ENCODE measurements at places on chromosomes 6 and 20.

DNA sequence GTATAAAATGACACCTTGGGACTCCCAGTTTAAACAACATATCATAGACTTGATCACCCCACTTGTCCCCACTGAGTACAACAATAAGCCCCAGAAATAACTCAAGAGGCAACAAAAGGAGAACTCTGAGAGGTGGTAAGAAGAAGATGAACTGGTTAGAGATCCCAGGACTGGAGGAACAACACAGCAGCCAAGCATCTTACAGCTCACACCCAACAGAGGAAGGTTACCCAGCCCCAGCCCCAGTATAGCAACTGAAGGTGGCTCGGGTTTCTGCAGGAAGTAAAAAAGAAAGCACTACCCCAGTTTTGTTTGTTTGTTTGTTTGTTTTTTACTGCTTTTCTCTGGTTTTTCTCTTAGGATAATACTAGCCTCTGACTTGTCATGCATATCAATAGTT lies 17.1 kb upstream of the TGM6 start:
- no peak for DNase-seq

DNA sequence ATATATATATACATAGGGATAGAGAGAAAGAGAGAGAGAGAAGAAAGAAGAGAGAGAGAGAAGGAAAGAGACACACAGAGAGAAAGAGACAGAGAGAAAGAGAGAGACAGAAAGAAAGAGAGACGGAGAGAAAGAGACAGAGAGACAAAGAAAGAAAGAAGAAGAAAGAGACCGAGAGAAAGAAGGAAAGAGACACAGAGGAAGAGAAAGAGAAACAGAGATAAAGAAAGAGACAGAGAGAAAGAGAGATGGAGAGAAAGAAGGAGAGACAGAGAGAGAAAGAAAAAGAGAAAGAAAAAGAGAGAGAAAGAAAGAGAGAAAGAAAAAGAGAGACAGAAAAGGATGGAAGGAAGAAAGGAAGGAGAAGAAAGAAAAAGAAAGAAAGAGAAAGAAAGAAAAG lies 46.9 kb upstream of the TASP1 start:
- no peak for DNase-seq

GRCh38 chr6:33112148-33112547 lies 36.4 kb downstream of the HLA-DPB1 start:
- DNase-seq: no peak

GRCh38 chr6:53654745-53655240 lies 10.8 kb downstream of the KLHL31 start:
- no peak for DNase-seq

- no peak for DNase-seq
These were observed 10.4 kb upstream of the KCNK5 start for GRCh38 chr6:39239527-39240154.

GRCh38 chr6:125812394-125813292 lies 21.9 kb downstream of the NCOA7 start:
- no peak for DNase-seq

DNA sequence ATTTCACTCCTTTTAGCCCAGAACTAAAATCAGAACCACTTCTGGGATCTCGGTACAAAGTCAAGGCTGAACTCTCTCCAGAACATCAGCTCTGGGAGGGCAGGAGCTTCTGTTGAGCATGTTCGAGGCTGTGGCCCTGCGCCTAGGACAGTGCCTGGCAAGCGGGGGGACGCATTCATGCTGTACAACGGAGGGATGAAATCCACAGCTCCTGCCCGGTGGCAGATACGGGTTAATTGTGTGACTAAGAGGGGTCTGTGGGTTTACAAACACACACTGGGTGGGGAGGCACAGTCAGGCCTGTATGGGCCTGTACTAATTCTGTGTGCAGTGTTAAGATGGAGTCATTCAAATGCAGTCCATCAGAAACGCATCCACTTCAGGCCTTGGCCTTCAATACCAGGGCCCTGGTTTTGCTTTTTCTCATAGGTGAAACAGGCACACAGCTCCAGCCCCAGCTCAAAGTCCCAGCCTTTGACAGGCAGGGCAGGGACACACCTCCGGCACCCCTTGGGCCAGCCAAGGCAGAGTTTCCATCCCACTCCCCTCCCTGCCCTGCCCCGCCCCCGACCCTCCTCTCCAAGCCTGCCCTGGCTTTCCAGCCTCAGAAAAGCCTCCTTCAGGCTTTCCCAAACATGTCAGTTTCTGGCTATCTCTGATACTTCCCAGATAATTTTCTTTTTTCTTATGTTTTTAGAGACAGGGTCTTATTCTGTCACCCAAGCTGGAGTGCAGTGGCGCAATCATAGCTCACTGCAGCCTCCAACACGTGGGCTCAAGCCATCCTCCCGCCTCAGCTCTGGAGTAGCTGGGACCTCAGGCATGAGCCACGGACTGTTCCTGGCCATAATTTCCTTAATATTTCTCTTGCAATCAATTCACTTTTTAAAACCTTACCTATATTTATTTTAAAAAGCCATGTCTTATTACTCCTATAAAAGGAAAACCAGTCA lies 109.8 kb downstream of the SULF2 start:
- no peak for DNase-seq

- DNase-seq: no peak
These were observed 1.3 kb upstream of the UTRN start for GRCh38 chr6:144283646-144284477.

DNA sequence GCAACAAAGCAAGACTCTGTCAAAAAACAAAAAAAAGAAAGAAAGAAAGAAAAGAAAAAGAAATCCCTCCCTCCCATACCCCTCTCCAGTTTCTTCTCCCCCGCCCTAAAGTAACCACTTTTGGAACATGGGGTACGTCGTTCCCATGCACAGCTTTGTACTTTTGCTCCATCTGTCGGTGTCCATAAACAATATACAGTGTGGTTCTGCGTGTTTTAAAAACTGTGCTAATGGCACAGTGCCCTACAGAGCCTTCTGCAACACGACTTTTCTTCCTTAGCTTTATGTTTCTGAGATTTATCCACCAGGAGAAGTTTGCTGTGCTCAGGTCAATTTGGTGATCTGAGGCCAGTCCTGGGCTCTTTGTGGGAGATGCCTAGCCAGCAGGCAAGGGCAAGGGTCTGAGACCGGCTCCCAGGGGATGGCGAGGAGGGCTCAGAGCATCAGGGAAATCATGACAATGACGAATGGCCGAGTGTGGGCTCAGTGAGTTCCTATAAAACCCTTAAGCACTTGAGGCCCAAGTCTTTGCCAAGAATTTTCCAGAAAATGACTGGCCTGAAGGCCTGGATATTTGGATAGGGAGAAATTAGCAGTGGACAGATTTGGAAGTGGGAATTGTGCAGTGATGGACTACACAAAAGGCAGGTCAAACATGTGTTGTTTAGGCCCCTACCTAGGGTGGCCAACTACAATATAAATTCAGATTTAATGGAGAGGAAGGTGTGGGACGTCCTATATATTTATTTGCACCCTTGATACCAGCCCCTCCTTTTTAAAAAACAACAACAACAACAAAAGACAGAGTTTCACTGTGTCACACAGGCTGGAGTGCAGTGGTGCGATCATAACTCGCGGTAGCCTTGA lies 1.9 kb upstream of the BCAS4 start:
- DNase-seq: no peak

DNA sequence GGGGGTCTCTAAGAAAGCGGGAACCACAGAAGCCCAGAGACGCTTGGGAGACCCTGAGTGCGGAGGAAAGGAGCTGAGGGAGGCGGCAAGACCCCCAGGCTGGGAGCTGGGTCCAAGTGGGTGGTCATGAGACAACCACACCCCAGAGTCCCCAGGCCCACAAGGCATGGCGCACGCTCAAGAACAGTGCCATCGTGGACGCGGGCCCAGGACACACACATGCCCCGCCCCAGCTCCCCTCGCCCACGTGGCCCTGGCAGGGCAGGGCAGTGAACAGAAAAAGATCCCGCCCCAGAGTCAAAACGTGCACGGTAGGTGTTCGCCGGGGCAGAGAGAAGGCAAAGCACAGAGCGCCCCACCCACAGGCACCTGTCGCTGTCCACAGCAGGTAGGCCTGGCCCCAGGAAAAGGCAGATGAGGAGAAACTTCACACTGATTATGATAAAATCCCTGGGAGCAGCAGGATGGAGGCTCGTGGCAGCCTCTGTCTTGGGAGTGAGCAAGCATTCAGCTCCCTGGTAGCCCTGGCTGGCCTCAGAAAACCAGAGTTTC lies 50.0 kb downstream of the BPIFB1 start:
- no peak for DNase-seq

Data from COR-L47 (cell line).